ENCODE measurements at places on chromosomes 13 and 19.

DNA sequence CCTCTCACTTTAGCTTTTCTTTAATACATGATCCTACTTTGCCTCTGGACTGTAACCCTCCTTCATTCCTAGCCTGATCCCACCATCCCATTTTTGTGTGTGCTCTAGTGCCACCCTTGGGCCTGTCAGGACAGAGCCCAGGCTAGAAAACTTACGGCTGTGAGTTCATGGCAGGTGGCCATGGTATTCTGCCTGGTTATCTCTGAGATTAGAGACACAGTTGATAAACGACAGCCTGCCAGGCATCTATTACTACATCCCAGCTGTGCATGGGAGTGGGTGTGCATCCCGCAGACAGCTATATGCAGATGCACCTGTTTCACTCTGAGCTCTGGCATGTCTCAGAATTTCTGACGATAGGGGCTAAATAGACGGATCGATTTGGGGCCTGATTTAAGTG, 110.9 kb downstream of the HS6ST3 start:
- DNase-seq = no peak

GRCh38 chr13:34210341-34210740, 392.4 kb downstream of the RFC3 start:
- DNase-seq = no peak

- DNase-seq = no peak
Observed at GRCh38 chr13:44181931-44182330, 191.7 kb upstream of the SERP2 start.

- DNase-seq = no peak
Observed at GRCh38 chr13:45434556-45435371, 16.6 kb upstream of the SLC25A30 start.

DNA sequence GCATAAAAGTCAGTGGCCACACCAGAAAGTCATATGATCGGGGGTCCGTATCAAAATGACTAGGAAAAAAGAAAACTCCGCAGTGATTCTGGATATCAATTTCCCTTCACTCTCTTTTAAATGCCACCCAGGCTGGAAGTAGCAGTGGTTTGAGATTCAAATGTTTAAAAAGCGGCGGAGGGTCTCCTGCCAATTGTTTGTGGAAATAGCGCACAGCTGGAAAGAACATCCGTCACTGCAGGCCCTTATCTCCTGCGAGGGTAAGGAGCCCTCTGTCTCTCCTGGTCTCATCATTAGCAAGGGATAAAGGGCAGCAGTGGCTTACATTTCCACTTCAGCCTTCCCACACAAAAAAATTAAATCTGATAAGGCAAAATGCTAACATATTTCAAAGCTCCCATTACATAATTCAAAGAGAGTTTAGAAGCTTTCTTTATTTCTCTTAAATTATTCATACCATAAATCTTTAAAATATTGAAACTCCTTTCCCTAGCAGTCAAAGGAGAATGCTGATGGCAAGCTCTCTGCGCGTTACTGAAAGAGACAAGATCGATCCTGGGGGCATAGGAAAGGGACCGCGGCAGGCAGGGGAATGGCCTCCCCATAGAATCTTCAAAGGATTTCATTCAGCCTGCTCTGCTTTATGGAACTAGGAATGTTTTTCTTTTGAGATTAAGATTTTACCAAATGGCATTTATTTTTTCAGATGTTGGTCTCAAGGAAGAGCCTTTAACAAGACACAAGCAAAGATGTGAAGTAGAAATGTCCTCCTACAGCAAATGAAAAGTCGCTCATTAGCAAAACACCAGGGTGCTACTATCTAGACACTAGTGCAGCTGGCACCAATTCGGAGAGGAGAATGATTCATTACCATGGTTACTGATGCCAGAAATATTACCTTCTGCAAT, 35.0 kb downstream of the AMER2 start:
- DNase-seq = no peak

- DNase-seq = no peak
Observed at GRCh38 chr19:34493649-34494044, 12.1 kb downstream of the WTIP start.

- DNase-seq = no peak
Observed at GRCh38 chr19:41691268-41691970, 3.3 kb upstream of the CEACAM7 start.

DNA sequence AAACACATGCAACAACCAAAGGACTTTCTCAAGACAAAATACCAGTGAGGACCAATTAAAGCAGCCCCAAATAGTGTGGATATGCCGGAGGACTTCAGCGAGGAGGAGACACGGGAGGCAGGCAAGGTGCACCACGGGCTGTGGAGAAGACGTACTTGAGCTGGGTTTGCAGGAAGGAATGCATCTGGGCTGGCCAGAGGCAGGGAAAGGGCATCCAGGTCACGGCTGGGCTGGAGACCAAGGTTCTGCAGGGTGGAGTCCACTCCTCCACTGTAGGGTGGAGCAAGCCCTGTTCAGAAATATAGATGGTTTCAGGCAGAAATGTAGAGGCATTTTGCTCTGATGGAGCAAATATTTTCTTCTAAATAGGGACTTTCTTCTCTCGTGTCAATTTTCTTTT, 36.6 kb upstream of the MEDAG start:
- no peak for DNase-seq

Data from stimulated activated CD8-positive, alpha-beta memory T cell treated with anti-CD3 and anti-CD28 coated beads, Interleukin-7, amount 100 ng/mL, for 24 hours (primary cell).